ENCODE measurements at places on chromosomes 11 and 22. TPM values are rescaled to one million over a fixed set of nuclear protein-coding genes. Genes with fewer than 3 reads are reported as not detected.

OR5T3 gene
- not detected for polyA plus RNA-seq

NRGN gene
- 7.4 TPM for polyA plus RNA-seq

TRIM29 gene
- 315 TPM for polyA plus RNA-seq

CAPN5 gene
- 1.5 TPM for polyA plus RNA-seq

NCR3LG1 gene
- polyA plus RNA-seq = 2.3 TPM

SYT13 gene
- not detected for polyA plus RNA-seq

All from mammary epithelial cell (primary cell).